ENCODE measurements at places on chromosomes 1 and 21. TPM values are rescaled to one million over a fixed set of nuclear protein-coding genes. Genes with fewer than 3 reads are reported as not detected.

DNA sequence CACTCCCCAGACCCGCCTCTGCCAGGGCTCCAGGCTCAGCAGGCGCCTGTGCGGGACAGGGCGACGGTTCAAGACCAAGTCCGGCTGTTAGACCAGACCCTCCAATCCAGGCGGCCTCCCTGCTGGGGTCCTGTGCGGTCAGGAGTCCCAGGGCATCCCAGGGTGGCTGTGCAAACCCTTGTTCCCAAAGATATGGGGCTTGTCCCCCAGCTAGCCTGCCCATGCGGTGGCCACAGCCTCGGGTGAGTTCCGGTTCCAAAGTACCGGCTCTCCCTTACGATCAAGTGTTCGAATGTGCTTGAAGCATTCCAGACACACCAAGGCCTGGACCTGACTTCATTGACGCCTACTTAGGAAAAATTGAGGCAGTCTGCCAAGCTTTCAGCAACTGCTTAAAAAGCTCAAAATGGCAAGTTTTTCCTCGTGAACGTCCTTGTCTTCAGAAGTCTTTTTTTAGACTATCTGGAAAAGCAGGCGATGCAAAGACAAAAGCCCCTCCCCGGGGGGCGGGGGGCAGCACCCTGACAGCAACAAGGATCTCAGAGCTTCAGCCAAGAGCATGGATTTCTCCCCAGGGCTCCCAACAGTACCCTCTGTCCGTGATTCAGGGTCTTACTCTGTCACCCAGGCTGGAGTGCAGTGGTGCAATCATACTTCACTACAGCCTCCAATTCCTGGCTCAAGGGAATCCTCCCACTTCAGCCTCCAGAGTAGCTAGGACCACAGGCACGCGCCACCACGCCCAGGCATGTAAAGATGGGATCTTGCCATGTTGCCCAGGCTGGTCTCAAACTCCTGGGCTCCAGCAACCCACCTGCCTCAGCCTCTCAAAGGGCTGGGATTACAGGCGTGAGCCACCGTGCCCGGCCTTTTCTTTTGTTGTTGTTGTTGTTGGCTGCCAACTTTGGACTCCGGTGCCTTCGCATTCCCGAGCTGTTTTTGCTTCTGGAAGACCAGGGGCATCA is 2.3 kb downstream of the FAAP20 start:
- DNase-seq, result no peak

- DNase-seq, result no peak
Observed at GRCh38 chr1:74486036-74486435, 26.4 kb downstream of the LRRC53 start.

- DNase-seq, result no peak
Observed at GRCh38 chr21:38439957-38440356, 58.3 kb downstream of the ERG start.

Gene PAPPA2
- total RNA-seq, result 0.40 TPM

DNA sequence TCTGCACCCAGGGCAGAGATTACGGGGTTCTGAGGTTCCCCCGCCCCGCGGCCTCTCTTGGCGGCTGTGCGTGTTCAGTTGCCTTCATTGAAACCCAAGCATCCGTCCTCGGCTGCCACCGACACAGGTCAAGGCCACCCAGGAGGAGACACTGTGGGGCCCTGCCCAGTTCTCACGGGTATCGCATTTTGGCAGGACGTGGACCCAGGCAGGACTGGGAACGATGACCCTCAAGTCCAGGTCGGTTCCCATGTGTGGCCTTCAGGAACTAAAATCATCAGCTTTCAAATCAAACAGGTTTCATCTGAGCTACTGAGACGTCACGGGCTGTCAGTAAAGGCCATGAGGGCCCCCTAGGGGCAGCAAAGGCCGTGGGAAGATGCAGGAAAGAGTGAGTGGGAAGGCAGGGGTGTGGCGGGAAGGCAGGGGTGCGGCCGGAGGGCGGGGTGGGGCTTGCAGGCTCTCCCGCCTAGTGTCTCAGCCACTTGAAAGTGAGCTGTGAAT is 7.0 kb upstream of the C1orf174 start:
- DNase-seq, result no peak
